Fibroblast of skin of left quadriceps (primary cell): ENCODE measurements at places on chromosomes 1 and 21.

DNA sequence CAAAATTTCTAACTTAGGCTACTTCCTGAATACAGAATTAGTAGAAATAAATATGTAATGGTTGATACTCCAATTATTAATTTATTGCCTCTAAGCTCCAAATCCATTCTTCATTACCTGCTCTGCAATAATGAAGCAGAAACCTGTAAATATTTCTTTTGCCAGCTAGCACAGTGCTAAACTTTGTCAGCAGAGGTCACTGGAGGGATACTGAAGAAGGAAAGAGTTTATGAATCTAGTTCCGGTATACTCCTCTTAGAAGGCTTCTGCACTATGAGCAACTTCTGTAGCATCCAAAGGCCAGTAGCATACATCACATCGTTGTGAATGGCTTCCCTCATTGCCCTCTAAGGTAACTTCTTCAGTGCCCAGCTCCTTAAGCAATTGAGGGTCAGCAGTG is 81.0 kb upstream of the LHX8 start:
- no peak for DNase-seq

DNA sequence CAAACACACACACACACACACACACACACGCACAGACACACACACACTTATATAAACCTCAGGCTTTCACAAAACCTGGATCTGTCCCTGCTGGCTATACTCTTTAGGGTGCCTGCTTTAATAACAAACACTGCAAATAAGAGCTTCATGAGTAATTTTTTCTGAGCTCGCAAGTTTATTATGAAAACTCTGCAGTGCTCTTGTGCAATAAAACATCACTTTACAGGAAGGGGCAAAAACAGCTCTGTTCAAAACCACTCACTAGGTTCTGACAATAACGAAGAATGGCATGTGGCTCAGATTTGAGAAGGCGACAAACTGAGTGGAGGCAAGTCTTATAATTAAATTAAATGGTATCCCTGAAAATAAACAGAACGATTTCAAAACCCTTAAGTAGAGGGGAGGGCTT is 42.6 kb upstream of the CTPS1 start:
- no peak for DNase-seq

- no peak for DNase-seq
These were observed 106.0 kb downstream of the ADAMTS1 start for GRCh38 chr21:26739189-26739588.

DNA sequence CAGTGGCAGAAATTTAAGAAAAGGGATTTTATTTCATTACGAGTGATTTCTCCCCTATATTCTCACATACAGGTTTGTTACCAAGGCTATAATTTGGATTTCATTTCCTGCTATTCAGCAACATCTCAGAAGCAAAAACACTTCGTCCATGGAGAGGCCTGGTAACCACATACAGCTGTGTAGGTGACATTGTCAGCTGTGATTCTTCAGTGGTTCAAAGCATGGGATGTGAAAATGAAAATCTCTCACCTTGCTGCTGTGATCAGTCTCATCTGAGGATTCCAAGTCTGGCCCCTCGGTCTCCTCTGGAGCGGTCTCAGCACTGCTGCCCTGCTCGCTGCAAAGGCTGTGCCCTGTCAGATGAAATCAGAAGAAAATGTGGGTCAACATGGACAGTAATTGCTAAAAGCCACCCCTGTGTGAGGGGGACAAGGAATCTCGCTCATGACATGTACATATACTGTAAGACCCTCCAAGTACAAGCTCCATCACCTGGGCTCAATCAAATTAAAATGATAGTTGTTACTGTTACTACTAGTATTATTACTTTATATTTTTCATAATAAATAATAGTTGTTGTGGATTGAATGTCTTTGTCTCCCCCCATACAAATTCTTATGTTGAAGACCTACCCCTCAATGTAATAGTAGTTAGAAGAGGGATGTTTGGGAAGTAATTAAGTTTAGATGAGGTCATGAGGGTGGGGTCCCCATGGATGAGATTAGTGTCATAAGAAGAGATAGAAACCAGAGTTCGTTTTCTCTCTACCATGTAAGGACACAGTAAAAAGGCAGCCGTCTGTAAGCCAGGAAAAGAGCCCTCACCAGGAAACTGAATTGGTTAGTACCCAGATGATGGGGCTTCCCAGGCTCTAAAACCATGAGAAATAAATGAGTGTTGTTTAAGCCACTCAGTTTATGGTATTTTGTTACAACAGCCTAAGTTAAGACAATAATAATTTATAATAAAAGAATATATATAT is 126.7 kb upstream of the KRTAP19-8 start:
- no peak for DNase-seq

DNA sequence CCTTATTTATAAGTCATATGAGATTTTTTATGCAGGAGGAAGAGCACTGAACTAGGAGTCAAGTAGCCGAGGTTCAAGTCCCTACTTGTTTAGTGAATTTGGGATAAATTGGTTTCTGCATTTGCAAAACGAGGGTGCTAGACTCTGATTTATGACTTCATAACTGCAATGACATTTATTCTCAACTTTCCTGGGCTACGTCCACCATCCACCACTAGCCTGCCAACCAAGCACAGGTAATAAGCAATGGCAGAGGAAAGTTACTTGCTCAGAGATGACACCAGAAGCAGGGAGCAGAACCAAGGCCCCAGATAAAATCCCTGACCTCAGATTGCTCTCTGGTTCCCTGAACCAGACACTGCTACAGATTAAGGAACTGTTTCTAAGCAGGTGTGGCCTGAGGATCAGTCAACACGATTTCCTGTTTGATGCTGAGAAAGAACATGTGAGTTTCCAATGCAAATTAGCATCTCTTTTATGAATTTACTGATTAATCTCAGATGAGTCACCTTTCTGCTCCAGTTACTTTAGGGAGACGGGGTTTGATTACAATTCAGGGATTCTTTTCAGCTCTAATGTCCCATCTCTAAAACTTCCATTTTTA is 52.7 kb downstream of the PLPP3 start:
- DNase-seq: no peak

DNA sequence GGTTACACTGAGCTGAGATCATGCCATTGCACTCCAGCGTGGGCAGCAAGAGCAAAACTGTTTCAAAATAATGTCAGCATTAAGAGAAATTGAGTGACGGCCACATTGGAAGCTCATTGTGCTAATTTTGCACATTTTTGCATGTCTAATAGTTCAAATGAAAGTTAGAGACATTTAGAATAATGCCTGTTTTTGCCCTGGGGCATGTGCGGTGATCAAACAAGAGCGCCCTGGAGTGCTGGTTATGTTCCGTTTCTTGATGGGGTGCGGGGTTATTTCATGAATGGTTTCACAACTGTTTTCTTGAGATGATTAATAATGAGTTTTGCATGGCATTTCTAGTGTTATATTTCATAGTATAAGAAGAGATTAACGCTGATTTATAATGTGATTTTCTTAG is 13.1 kb downstream of the OR2T11 start:
- no peak for DNase-seq

DNA sequence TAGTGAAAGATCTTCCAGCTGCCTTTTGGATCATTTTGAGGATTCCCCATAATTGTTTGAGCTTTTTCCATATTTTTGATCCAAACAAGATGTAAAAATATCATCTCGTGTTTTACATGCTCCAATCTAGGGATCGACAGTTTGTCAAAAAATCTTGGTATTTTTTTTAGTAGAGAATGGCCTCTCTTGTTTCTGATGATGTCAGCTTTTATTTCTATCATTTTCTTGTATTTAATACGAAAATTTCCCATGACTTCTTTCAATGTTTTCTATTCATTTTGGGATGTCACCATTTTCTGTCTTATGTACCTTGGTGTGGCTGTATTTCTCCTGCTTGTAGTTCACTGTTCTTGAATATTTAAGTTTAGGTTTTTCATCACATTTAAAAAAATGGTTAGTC is 812.0 kb upstream of the NCAM2 start:
- no peak for DNase-seq

DNA sequence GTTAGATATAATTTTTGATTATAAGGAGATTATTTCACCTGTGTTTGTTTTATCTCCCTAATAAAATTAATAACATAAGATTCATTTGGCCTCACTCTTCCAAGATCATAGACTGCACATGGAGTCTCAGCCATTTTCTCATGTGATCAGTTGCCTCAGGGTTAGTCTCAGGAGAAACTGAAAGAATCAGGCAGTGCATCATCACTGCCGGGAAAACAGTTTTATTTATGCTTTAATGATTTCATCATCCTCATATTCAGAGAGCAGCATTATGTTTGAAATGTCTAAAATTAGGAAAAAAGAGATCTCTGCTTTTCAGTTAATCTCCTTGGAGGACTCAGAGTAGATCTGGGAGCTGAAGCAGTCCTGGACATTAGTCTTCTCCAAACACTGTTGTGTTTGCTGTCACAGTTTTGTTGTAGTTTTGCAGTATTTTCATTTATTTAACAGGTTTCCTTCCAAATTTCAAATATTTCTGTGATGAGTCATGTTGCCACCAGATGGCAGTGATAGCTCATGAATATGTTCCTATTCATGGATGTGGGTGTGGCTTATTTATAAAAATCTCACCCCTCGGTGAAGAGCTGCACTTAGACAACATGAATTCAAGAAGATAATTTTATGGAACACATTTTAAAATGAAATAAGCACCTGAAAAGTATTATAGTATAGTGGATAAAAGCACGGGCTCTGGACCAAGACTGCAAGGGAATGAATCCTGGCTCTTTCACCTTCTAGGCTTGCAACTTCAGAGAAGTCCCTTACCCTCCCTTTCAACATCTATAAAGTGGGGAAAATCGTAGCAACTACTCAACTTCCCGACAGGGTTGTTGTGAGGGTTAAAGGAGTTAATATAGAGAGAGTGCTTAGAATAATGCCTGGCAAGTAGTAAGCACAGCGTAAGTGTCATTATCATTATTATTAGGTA is 31.2 kb downstream of the CHD1L start:
- peak; percentile 73 for DNase-seq

DNA sequence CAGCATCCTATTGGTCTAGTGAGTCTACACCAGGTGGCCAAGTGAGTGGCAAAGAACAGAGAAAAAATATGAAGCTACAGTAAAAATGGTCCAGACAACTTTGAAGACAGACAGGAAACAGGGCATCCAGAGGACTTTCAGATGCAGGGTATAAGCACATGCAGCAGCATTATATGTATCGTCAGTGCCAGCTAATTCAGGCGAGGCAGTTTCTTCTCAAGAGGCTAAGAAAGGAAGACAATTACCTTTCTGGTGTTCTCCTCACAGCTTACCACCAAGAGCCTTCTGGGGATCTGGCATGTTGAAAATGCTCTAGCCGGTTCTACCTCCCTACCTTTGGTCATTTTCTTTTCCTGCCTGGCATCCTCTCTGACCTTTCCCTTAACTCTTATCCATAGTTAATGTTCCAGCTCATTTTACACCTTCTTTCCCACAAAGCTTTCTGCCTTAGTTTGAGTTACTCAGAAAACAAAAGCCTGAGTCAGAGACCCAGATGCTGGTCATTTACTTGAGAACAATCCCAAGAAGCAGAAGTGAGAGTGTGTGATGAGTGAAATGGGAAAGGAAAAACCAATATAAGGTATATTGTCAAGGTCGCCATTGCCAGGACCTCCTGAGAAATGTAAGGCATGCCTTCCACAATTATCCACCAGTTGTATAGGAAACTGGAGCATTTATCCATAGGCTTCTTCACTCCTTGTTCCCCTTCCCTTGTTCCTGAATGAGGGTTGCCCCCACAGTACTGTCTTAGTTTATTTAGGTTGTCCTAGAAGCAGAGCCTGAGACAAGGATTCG is 444.1 kb downstream of the PLPP3 start:
- DNase-seq: no peak

DNA sequence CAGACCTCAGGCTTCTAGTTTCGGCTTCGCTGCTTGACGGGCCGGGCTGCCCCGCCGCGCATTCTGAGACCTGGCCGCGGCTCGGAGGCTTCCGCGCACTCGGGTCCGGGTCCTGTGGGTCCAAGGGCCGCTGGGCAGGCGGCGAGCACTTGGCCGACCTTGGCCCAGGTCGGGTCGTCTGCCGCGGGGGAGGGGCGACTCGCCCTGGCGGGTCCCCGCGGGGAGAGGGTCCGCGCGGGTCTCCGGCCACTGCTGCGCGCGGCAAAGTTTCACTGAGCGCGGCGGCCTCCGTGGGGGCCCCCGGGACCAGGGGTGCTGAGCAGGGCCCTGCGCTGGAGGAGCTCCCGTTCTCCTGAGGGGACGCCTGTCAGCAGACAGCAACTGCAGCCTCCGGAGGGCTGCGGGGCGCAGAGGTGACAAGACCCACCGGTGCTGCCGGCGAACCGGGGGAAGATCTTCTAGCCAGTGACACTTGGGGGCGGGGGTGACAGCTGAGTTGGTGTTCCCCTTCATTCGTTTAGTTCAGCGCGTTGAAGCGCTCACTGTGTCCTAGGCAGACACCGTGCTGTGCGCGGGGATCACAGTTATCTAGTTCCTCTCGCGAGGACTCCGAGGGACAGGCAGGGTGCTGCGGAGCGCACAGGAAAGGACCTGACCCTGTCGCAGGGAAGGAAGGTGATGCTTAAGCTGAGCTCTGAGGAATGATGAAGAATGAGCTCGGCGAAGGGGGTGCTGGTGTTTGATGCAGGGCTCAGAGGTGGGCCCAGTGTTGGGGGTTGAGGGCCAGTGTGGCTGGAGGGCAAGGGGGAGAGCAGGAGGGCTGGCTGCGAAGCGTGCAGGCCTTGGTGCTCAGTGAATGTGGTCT is 725 bp downstream of the MTFR1L start:
- DNase-seq: no peak

- DNase-seq: no peak
These were observed 47.2 kb upstream of the SYT14 start for GRCh38 chr1:209890641-209891330.

GRCh38 chr1:112904831-112905261 is 51.1 kb downstream of the SLC16A1 start:
- DNase-seq: no peak

DNA sequence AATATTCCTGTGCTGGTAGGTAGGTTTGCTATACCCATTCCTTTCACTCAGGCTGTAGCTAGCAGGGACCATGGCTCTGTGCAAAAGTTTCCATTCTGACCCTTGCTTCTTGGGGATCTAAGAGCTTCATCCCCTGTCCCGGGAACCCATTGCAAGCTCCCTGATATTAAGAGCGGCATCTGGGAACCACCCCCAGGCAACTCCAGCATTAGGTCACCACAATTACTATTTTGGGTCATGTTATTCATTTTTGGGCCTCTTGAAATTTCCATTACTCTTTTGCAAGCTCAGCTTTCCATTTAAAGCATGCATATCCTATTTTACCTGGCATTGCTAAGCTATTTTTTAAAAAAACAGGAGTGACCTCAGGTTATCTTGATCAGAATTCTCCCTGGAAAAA is 22.1 kb upstream of the ACTRT2 start:
- no peak for DNase-seq
